ENCODE measurements at places on chromosomes 6 and 20. TPM values are rescaled to one million over a fixed set of nuclear protein-coding genes. Genes with fewer than 3 reads are reported as not detected.

Gene ZFP64
- total RNA-seq = 13.8 TPM

Gene FAM229B
- 7.7 TPM for total RNA-seq

Gene CASS4
- total RNA-seq = 2.7 TPM

Gene SLC32A1
- not detected for total RNA-seq

Gene MAFB
- 0.04 TPM for total RNA-seq

Gene HTR1B
- total RNA-seq = not detected

Gene PERP
- total RNA-seq = 10.0 TPM

All from activated CD8-positive, alpha-beta memory T cell treated with anti-CD3 and anti-CD28 coated beads for 36 hours (primary cell).